RKO (cell line): ENCODE measurements at places on chromosomes 7 and 10.

GRCh38 chr10:21721000-21721665, 187.1 kb downstream of the MLLT10 start:
- no peak for DNase-seq

DNA sequence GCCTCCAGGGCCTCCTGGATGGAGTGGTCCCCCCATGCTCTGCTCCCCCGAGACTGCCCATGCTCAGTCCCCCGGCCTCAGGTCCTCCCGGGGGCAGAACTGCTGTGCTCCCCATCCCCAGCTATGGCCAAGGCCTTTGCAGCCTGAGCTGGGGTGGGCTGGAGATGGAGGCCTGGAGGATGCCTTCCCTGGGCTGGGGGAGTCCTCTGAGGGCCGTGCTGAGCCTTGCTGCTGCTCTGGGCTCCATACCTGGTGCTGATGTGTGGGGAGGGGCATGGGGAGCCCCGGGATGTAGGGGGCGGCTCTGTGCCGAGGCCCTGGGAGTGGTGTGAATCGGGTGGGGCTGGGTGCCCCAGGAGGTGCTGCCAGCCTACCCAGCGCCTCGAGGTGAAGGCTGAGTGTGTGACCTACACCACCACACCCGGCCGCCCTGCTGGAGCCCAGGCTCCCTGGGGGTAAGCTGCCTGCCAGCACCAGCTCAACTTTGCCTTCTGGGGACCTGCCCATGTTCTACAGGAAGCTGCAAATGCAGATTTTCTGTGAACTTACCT, 109.5 kb downstream of the UNCX start:
- DNase-seq = no peak

GRCh38 chr10:10533437-10533836, 484.2 kb upstream of the CELF2 start:
- DNase-seq = no peak

- DNase-seq = no peak
Observed at GRCh38 chr10:71921324-71922027, 42.7 kb upstream of the CHST3 start.

GRCh38 chr10:123146013-123146893, 1.7 kb upstream of the HMX2 start:
- DNase-seq = no peak
